ENCODE measurements at places on chromosomes 7 and 10. TPM values are rescaled to one million over a fixed set of nuclear protein-coding genes. Genes with fewer than 3 reads are reported as not detected.

The KDM7A gene
- total RNA-seq, result 2.7 TPM

The SYT15 gene
- 3.0 TPM for total RNA-seq

The FOXI2 gene
- total RNA-seq, result not detected

The SSBP1 gene
- total RNA-seq, result 320 TPM

The DKK1 gene
- total RNA-seq, result 429 TPM

The LAMB1 gene
- total RNA-seq, result 132 TPM

The CDC123 gene
- 136 TPM for total RNA-seq

The PRR15 gene
- total RNA-seq, result 2.3 TPM

The CDNF gene
- total RNA-seq, result 1.1 TPM

The PSTK gene
- 4.6 TPM for total RNA-seq

The HIPK2 gene
- 23.3 TPM for total RNA-seq

The TNPO3 gene
- total RNA-seq, result 44.4 TPM

The DEPP1 gene
- total RNA-seq, result 0.81 TPM

The DPY19L1 gene
- total RNA-seq, result 43.7 TPM

The SFMBT2 gene
- total RNA-seq, result 5.9 TPM

The SDK1 gene
- total RNA-seq, result 0.37 TPM

The WDR86 gene
- total RNA-seq, result 0.19 TPM

The TAS2R4 gene
- 0.12 TPM for total RNA-seq

The CYP26C1 gene
- not detected for total RNA-seq

The COBL gene
- total RNA-seq, result 4.7 TPM

Data from A549 treated with RU486 at 1 μM for 4 hours (cell line).